Stimulated activated naive CD4-positive, alpha-beta T cell (primary cell): ENCODE measurements at places on chromosomes 3 and 15.

DNA sequence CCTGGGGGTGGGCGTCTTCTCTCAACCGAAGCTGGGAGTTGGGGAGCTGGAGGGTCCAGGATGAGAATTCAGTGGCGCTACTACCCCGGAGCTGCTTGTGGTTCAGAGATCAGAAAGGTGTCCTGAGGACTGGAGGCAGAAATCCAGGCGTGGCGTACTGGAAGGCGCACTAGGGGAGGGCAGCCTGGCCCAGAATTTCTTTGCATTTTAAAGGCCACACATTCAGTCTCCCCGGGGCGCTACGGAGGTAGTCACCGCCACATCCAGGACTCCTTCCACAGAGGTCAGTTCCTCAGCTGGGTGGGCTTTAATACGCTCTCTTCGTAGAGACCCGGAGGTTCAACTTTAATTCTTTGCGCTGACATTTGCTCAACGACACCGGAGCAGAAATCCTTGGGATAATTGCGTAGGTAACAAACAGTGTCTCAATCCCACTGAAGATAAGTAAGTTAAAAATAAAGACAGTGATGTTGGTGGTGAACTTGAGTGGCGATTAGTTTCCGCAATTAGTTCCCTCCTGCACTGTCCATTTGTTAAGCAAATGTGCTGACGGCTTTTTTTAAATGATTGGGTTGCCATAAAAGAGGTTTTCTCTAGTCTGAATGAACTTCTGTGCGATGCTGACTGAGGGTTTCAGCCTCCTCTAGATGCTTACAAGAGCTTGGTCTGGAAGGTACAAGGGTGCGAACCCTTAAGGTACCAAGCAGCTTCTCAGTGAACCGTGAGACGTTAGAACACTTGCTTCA, 535 bp downstream of the MCTP2 start:
- peak; percentile 19 for DNase-seq

DNA sequence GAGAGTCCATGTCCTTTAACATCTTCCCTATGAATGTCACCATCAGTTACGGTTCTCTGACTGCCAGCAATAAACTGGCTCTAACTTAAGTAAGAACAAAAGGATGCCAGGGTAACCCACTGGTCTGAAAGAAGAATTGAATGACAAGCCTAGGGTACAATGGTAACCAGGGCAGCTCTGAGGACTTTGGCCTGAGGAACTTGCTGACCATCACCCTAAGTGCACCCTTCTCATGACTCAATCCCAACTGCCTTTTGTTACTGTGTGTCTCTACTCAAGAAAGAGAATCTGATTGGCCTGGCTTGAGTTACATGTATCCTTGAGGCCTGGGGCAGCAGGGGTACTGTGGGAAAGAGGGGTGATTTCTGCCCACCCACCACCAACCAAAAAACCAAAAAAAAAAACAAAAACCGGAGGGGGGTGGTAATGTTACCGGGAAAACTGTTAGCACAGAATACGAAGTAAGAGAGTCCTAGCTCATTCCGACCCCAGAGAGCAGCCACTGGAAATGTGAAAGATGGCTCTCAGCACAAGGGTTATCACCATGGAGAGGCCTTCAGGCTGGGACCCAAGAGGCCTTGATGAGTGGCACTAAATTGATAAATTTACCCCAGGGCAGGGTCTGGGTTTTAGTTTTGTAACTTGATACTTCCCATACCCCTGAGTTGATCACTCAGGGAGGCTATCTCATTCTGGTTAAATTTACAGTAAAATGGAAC, 9.3 kb upstream of the SLC28A1 start:
- DNase-seq = no peak

DNA sequence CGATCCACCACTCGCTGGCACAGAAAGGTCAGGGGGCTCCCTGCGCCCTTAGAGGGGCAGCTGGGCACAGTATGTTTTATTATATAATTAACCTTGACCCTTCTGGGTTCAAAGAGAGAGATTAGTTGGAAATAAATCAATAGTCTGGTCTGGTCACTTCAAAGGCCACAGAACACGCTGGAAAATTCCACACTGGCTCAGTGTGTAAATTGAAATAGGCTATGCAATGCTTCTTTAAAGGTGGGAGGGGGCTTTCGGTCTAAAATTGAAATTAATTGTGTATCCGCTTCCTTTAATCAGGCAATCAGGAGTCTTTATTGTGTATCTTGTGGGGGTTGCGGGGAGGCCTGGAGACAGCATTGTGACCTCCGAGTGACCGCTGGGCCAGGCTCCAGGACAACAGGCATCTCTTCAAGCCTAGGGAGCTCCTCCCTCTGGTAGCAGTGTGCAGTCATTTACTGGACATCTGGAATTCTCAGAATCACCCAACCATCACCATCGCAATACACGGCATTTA, 8.0 kb downstream of the RNU5B-1 start:
- no peak for DNase-seq

- DNase-seq = no peak
These were observed 178.2 kb downstream of the OR4M2 start for GRCh38 chr15:22258398-22259150.

GRCh38 chr3:167918686-167919085, 177.0 kb downstream of the GOLIM4 start:
- no peak for DNase-seq

DNA sequence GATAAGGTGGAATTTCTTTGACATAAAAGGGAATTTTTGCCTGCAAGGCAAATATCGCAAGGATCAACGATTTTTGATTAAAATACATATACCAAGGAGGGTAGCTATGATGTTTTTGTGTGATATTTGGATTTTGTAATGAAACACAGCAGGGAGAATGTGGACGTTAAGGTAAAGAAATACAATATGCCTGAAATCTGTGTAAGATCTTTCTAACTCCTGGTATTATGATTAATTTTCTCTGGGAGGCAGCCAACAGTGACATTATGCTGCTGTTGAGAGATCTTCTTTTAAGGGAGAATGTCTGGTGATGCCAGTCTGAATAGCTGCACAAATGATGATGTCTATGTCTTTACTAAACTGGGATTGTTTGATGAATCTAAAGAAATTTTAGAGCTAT, 972.2 kb downstream of the SQOR start:
- DNase-seq = no peak

GRCh38 chr3:133096900-133097613, 58.9 kb downstream of the TMEM108 start:
- no peak for DNase-seq
